ENCODE measurements at places on chromosomes 5 and 9. TPM values are rescaled to one million over a fixed set of nuclear protein-coding genes. Genes with fewer than 3 reads are reported as not detected.

Gene IL31RA
- total RNA-seq = not detected

Gene PCDHGB4
- total RNA-seq = 2.4 TPM

Gene NDUFS4
- total RNA-seq = 60.5 TPM

Gene IZUMO3
- total RNA-seq = not detected

Gene SLCO6A1
- not detected for total RNA-seq

Gene FOXD4
- total RNA-seq = 0.48 TPM

Gene BNC2
- total RNA-seq = 27.0 TPM

Gene PHPT1
- total RNA-seq = 27.1 TPM

Gene NRARP
- 8.8 TPM for total RNA-seq

Gene SHC3
- total RNA-seq = 1.1 TPM

Gene ADRB2
- 42.7 TPM for total RNA-seq

Gene SEPTIN8
- total RNA-seq = 42.1 TPM

Gene ACOT12
- total RNA-seq = not detected

Gene COL23A1
- 0.79 TPM for total RNA-seq

Gene C5orf52
- not detected for total RNA-seq

Gene IL13
- not detected for total RNA-seq
